ENCODE measurements at places on chromosomes 2 and 18.

- no peak for DNase-seq
These were observed 132.2 kb downstream of the CCDC85A start for GRCh38 chr2:56316011-56316410.

GRCh38 chr2:184799379-184799778 lies 201.1 kb downstream of the ZNF804A start:
- DNase-seq = no peak

DNA sequence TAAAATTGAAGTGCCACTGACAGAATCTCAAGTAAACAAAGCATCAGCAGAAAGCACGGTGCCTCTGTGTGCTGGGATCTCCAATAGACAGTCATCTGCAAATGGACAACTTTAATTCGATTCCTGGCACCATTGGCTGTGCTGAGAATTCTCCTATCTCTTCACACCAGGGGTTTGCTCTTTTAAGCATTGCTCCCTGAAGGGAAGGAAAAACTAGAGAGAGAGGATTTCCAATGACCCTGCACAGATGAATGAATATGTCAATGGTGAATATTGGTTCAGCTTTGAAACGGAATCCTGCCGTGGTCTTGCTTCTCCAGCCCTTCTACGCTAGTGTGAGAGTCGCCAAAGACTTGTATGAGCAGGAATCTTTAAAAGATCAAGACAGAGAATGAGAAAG lies 97.9 kb downstream of the FIGN start:
- no peak for DNase-seq

DNA sequence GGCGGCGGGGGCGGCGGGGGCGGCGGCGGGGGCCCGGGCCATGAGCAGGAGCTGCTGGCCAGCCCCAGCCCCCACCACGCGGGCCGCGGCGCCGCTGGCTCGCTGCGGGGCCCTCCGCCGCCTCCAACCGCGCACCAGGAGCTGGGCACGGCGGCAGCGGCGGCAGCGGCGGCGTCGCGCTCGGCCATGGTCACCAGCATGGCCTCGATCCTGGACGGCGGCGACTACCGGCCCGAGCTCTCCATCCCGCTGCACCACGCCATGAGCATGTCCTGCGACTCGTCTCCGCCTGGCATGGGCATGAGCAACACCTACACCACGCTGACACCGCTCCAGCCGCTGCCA lies 644 bp downstream of the ONECUT2 start:
- DNase-seq = no peak

- no peak for DNase-seq
These were observed 66.9 kb downstream of the HS1BP3 start for GRCh38 chr2:20584045-20584398.

DNA sequence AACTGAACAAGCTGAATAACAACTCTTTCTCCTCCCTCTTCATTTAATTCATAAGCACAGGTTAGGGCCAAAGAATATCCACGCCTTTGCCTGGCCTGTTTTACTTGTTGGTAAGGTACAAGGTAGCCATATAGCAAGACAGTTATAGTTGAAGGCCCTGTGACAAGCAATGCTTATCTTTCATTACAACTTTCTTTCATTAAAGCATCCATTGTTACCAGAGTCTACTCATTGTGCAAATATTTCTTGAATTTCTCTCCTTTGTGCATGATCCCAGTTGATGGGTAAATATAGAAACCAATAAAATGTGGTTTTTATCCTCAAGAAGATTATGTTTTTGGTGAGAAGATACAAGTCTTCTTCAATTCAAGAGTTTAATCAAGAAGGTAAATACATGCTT lies 140.2 kb downstream of the UBE2E3 start:
- no peak for DNase-seq

DNA sequence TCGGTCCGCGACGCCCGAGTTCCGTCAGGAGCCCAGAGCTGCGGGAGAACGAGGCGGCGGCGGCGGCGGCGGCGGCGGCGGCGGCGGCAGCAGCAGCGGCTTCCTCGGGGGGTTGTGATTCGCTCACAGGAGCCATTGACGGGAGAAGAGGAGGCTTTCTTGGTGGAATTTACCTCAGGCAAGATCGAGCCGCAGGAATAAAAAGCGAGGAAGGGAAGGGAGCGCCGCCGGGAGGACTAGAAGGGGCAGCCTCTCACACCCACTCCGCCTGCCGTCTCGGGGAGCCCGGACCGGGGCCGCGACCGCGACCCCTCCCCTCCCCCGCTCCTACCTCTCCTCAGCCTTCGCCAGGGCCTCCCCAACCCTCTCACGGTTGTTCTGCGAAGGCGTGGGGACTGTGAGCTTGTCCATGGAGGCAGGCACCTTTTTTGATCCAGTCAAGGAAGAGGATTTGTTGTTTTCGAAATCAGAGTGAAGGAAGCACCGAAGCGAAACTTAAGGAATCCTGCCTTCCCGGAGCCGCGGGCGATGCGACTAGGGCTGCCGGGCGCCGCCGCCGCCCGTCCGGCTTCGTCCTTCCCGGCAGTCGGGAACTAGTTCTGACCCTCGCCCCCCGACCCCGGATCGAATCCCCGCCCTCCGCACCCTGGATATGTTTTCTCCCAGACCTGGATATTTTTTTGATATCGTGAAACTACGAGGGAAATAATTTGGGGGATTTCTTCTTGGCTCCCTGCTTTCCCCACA lies 506 bp downstream of the BMPR2 start:
- no peak for DNase-seq

DNA sequence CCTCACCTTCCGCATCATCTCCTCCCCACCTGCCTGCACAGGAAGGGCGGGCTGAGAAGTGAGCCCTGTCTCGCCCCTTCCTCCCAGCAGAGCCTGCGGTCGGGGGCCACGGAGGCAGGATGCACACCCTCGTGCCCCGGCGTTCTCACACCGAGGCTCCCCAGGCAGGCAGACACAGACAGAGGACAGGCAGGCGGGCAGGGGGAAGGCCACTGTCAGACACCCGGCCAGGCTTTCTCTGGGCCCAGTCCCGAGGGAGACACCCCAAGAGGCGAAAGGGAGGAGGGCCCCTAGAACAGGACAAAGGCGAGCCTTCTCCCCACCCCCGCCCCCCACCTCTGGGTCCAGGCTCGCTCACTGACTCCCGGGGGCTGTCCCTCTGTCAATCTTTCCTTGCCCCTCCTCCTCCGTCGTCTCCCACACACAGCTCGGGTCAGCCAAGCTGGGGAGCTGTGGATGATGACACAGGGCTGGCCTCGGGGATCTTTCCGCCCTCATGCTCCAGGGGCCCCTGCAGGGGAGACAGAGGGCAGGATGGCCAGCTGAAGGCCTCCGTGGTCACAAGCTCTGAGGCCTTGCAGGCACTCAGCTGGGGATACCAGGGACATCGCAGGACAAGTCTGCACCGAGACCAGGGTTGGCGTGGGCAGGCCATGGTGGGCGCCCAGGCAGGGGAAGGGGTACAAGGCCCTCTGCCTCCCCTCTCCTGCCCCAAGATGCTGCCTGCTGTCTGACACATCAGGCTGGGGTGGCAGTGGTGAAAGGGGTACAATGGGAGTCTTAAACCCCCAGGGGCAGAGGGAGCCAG lies 24.9 kb downstream of the BIN1 start:
- DNase-seq = no peak

GRCh38 chr2:173943738-173944137 lies 21.4 kb downstream of the SP3 start:
- no peak for DNase-seq

GRCh38 chr2:207046724-207047123 lies 107.4 kb downstream of the CPO start:
- no peak for DNase-seq

All from NCI-H524 treated with DMSO at 0.1 percent for 48 hours (cell line).